Stimulated activated CD4-positive, alpha-beta T cell treated with anti-CD3 and anti-CD28 coated beads, Interleukin-2, amount 100 ng/mL, for 24 hours (primary cell): ENCODE measurements at places on chromosomes 12 and 14.

DNA sequence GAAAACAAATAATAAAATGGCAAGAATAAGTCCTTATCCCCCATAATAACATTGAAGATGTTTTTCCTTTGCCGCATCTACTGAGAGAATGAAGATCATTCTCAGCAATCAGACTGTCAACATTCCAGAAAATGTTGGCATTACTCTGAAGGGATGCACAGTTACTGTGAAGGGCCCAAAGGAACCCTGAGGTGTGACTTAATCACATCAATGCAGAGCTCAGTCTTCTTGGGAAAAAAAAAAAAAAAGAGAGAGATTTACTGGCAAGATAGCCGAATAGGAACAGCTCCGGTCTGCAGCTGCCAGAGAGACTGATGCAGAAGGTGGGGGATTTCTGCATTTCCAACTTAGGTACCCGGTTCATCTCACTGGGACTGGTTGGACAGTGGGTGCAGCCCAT, 41.3 kb upstream of the OR6J1 start:
- DNase-seq, result no peak

DNA sequence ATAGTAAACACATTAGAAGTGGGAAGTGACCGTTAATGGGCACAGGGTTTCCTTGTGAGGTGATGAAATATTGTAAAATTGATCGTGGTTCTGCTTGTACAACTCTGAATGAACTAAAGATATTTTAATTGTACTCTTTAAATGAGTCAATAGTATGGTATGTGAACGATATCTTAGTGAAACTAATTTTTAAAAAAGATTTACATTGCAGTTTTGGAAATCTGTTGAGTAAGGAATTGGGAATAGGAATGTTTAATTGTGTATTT, 1.7 kb downstream of the ZNF410 start:
- DNase-seq, result no peak

GRCh38 chr14:99514552-99515300, 33.5 kb downstream of the CCNK start:
- no peak for DNase-seq

DNA sequence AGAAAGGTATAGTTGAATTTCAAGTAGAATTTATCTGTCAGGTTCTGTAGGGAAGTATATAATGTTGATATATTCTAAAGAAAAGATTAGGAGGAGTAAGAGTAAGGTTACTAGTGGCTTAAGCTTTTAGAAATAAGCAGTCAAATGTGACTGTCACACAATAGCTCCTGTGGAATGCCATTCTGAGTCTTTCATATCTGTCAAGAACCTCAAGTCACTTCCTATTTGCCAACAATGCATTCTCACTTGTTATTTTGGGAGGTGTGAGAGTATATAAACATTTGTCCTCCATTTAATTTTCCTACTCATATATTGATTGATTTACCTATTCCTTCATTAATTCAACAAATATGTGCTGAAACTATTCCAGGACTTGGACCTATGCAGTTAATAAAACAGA, 11.7 kb downstream of the CLEC9A start:
- no peak for DNase-seq

DNA sequence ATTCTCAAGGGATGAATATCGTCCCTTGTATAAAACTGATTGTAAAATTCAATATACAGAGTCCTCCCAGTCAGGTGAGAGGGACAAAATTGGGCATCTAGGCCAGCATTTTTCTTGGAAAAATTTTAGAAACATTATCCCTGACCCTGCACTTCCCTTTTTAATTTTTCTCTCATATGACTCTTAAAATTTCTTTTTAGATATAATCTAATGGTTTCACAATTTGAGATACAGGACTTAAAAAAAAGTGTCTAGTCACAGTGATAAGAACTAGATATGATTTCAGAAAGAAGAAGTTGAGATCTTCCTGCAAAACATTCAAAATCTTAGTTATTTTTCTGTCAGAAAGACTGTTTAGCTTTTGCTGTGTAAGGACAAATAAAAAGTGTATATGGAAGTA, 270.8 kb upstream of the PPFIA2 start:
- no peak for DNase-seq

DNA sequence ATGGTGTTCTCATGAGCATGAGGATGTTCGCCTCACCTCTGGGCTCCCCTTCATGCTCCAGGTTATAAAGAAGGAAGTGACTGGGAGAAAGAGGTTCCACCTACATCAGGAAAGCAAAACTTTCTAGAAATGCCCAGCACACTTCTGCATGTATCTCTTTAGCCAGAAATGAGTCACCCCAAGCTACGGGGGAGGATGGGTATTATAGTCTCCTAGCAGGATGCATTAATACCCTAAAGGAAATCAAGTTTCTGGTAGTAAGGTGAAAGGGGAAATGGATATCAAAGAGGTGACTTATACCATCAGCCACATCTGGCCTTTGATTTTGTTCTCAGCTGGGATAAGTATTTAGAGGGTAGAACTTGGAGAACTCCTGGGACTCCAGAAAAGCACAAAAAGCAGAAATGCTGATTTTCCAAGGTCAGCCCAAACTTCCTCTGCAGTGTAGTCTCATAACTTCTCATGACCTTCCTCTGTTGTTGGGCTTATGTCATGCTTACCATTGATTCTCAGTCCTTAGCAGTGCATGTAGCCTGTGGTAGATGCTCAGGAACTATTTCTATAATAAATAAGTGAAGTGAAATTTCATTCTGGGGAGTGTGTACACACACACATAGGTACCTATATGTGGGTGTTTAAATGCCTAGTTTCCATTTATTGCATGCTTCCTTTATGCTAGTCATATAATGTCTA, 209.4 kb upstream of the CRY1 start:
- DNase-seq, result no peak

DNA sequence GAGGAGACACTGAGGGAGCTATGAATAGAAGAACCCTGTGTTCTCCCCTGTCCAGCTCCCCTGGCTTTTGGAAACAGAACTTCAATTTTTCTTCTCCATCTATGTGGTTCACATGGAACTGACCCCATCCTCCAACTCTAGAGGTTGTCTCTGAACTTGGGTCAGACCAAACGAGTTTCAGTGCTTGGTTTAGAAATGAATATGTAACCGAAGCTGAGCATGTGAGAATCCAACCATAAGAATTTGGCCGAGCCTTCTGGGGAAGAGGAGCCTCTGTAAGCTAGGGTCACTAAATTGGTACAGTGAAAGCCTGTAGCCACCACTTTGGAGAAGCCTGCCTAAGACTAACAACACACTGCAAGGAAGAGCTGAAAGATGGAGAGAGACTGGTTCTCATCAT, 464.4 kb downstream of the ZFP36L1 start:
- no peak for DNase-seq

DNA sequence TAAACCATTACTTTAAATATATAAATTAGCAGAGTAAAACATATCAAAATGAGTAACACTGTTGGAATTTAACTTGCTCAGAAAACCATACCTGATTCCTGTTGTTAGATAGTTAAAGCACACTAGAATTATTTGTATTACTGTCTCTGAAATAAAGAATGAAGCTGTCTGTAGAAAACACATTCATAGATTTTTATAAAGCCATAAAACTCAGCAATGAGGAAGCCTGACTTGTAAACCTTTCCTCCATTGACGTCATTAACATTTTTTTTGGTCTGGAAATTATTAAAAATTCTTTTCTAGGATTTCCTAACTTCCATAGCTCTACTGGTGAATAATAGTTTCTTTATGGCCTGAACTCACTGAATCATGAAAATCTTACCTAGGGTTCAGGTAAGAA, 147.6 kb downstream of the BRMS1L start:
- no peak for DNase-seq
